Adipocyte (in vitro differentiated cells): ENCODE measurements at places on chromosomes 1 and 21.

GRCh38 chr1:179034720-179035119 is 9.0 kb downstream of the FAM20B start:
- DNase-seq: peak; percentile 67

DNA sequence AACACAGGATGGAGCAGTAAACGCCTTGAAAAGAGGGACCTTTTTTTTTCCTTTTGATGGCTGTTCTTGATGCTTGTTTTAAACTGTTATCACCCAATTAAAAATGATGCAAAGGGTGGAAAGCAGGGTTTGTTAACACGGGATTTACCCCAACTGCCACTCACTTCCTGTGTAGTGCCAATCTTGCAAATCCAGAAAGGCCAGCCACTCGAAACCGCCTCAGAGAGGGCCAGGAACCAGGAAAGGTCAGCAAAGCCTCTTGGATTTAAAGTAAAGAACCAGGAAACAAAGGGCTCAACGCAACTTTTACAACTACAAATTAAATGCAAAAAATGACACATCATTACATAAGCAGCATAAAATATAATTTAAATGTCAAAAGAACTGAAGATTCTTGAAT is 347.4 kb downstream of the PDE4B start:
- DNase-seq: no peak

- DNase-seq: no peak
Observed at GRCh38 chr1:211605603-211606331, 26.8 kb upstream of the SLC30A1 start.

GRCh38 chr21:42106425-42106824 is 35.3 kb downstream of the UMODL1 start:
- no peak for DNase-seq

DNA sequence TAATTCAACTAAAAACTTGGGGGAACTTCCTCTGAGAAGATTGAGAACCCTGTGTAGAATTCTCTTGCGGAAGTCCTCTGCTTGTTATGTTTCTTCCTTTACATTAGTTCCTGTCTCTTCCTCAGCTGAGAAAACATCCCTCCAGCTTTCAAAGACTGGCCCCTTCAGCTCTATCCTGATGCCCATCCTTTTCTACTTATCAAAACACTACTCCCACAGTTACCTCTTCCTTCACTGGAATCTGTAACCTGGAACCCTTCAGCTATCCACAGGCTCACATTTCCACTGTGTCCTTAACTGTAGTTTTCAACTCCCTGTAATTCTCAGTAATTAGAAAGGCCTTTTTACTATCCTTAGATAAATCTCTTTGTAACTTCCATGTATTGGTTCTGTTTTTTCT is 6.0 kb upstream of the DEDD start:
- no peak for DNase-seq
